ENCODE measurements at places on chromosomes 5 and 9.

GRCh38 chr5:8826508-8826907 is 719.4 kb downstream of the SEMA5A start:
- no peak for DNase-seq

DNA sequence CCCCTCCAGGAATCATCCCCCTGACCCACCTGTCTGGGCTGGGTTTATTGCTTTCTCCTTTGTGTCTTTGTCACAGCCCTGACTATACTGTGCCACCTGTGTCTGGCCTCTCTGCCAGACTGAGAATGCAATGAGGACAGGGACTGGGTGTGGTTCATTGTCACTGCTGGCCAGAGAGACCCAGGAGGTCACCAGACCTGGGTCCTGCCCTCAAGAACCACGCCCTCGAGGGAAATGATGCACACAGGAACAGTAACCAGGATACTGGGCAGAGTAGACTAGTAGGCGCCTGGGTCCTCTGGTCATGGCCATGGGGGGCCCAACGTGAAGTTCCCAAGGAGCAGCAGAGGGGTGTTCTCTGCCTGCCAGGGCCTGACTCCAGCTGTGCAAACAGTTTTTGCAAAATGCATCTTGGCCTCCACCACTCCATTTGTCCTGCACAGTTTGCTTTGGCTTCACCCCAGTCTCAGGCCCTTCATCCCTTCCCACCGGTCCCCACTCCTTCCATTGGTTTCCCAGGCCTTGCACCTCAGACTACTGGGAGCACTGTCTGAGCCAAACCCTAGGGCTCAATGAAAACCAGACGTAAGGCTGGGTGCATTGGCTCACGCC is 17.8 kb downstream of the RGS3 start:
- DNase-seq, result no peak

DNA sequence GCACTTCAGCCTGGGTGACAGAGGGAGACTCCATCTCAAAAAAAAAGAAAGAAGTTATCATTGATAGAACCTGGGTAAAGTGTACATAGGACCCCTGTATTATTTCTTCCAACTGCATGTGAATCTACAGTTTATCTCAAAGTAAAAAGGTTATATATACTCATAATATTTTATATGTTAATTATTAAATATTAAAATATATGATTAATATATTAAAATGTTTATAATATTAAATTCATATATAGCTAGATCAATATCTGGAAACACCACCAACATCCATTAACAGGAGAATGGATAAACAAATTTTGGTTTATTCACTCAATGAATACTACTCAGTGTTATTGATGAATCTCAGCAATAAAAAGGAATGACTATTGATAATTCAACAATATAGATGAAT is 19.7 kb downstream of the C5orf15 start:
- no peak for DNase-seq

GRCh38 chr9:113644321-113644720 is 180.8 kb downstream of the RGS3 start:
- DNase-seq, result no peak

- no peak for DNase-seq
Measured at GRCh38 chr5:118052503-118052902, 935.8 kb downstream of the DTWD2 start.

GRCh38 chr5:54741711-54742110 is 224.2 kb downstream of the SNX18 start:
- no peak for DNase-seq

DNA sequence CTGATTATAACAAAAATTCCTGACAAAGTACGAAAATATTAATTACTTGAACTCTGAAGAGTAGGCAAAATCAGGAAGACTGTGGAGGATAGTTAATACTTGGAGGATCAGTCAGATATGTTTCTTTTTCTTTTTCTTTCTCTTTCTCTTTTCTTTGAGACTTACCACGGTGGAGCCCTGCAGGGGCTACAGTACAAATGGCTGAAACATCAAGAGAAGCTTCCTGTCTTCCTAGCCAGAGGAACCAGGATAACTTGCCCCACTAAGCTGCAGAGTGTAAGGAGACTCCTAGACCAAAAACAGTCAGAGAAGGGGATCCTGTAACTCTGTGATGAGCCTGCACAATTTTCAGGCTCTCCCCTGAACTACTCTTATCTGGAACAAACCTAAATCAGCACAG is 324.6 kb upstream of the TYRP1 start:
- DNase-seq, result no peak

GRCh38 chr9:99105152-99106043 is 485 bp downstream of the TGFBR1 start:
- peak; percentile 90 for DNase-seq

DNA sequence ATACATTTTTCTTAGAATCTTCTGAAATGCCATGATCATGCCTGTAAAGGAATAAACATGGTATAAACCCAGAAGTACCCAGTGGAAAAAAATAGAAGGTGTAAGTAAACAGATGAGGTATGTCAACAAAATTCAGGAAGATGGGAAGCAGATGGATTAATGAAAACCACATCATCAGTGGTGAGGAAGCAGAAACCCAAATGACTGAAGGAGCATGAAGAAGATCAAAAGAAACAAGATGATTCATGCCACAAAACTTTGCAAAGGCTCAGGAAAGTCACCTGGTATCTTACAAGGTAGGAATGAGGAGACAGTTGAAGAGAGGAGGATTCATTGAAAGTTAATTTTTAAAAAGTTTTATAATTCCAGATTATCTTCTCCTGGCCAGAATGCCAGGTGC is 132.8 kb upstream of the PAPPA start:
- DNase-seq, result no peak

GRCh38 chr9:83707518-83707767 is 315 bp downstream of the UBQLN1 start:
- DNase-seq, result no peak

GRCh38 chr5:87231037-87231808 is 36.5 kb upstream of the RASA1 start:
- no peak for DNase-seq

- peak; percentile 36 for DNase-seq
Measured at GRCh38 chr5:131382407-131383395, 118.8 kb downstream of the CDC42SE2 start.

DNA sequence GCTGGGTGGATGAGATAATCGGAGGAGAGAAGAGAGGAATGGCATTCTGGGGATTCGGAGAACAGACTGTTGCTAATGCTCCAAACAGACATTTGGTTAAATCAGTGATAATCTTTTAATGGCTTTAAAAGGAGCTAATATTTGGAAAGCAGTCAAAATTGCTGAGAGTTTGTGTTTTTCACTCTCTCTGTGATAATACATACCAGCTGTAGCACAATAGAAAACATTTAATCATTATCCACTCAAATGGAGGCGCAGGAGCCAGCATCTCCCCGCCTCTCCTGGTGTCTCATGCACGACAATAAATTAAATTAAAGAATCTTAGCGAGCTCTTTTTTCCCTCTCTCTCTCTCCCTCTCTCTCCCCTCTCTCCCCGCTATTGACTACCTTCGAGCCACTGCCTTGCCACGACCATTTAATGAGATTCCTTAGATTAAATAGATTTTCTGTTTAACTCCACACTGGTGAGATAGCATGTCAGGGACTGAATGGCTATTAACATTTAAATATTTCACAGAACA is 268.6 kb upstream of the MVB12B start:
- DNase-seq, result no peak

GRCh38 chr9:92467041-92467440 is 15.3 kb downstream of the ASPN start:
- DNase-seq, result no peak

- no peak for DNase-seq
Measured at GRCh38 chr5:89668821-89669220, 740.7 kb downstream of the CETN3 start.

DNA sequence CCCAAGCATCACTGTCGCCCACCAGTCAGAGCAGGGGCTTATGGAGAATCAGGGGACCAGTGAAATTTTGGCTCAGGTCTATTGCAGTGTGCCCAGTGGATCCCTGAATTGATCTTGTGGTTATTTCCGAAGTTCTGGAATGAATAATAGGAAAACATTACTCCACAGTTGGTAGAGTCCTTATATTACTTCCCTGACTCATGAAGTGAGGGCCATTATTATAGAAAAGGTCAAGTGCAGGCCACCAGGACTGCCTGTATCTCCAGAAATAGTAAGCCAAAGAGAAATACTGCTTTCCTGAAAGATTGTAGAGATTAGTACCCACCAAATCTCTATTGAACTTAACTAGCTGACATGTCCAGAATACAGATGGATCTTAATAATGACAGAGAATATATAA is 335.0 kb downstream of the NPR3 start:
- no peak for DNase-seq

DNA sequence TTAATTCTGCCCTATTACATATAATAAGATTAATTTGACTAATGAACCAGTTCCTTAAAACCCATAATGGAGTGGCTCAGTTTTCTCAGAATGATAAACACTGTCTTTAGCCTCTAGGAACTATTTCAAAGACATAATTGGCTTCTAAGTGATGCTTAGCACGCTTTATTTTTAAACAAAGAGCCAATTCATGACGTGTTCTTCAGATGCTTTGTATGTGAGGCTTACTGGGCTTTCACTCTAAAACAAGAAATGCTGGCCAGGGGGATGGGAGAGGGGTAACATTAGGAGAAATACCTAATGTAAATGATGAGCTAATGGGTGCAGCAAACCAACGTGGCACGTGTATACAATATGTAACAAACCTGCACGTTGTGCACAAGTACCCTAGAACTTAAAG is 7.6 kb upstream of the SFXN1 start:
- no peak for DNase-seq

- no peak for DNase-seq
Measured at GRCh38 chr9:71783120-71783523, 14.8 kb upstream of the CEMIP2 start.

- no peak for DNase-seq
Measured at GRCh38 chr5:58842852-58843251, 260.0 kb downstream of the RAB3C start.

DNA sequence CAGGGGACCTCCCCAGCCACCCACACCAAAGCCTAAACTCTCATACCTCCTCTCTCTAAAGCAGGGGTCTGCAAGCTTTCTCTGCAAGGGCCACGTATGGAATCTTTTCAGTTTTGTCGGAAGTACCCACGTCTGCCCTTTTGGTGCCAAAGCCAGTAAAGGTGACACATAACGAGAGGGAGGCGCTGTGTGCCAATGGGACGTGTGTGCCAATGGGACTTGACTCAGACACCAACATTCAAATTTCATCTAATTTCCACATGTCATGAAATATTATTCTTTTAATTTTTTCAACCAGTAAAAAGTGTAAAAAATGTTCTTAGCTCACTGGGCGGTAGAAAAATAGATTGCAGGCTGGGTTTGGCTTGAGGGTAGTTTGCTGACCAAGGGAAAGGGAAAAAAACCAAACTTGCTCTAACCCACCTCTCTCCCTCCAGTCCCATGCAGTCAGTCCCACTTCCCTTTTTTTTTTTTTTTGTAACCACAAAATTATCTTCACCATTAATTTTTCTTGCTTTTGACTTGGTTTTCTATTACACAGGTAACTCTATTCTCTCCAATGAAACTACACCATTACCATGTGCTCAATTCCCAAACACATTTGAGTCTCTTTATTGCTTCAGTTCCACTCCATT is 25.5 kb downstream of the OR2V1 start:
- DNase-seq, result no peak

- no peak for DNase-seq
Measured at GRCh38 chr5:113846941-113847340, 333.4 kb downstream of the YTHDC2 start.

- DNase-seq, result no peak
Measured at GRCh38 chr5:148984345-148984744, 78.5 kb downstream of the SH3TC2 start.

- no peak for DNase-seq
Measured at GRCh38 chr9:137433349-137433915, 7.7 kb downstream of the ENTPD8 start.

- no peak for DNase-seq
Measured at GRCh38 chr9:20564650-20565049, 57.6 kb downstream of the MLLT3 start.

DNA sequence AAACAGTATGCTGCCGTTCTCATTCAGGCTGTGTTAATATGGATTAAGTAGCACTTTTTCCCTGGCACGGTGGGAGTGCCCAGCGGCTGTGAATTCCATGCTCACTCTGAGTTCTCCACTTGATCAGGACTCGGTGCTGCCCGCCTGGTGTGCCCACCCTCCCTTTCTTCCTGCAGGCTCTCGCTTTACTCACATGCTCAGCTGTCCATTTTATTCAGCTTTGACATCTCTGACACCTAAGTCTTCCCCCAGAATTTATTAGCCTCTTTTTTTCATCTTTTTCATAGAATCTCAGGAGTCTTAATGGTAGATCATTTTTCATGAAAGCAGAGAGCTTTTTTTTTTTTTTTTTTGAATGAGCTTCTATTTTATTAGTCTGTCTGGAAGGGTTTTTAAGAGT is 626.5 kb downstream of the IRX1 start:
- DNase-seq, result no peak

DNA sequence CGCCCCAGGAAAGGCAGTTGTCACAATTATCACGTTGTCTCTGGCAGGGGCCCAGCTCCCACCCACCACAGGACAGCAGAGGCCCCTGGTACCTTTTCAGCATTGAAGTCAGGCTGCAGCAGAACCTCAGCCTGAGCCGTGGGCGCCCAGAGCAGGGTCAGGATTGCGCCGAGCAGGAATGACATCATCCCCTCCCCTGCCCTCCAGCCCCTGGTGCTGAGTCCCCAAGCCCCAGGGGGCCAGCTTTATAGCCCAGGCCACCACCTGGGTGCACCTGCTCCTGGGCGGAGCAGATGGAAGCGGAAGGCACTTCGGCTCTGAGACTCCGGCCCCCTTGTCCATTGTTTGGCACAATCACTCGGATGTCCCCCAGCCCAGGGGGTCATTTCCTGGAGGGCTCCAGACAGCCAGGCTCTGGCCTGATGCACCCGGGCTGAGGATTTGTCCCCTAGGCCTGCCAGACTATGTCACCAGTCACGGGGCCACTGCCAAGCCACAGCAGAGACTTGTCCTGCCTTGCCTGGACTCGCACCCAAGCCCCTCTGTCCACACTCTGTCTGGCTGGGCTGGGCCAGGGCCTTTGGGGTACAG is at the start of gene LCN15:
TSS of gene LCN15 (minus strand) at position 218 of the 591 bp plus-strand sequence. CDS start at position 188, 30 bp downstream.
- DNase-seq, result peak; percentile 6

DNA sequence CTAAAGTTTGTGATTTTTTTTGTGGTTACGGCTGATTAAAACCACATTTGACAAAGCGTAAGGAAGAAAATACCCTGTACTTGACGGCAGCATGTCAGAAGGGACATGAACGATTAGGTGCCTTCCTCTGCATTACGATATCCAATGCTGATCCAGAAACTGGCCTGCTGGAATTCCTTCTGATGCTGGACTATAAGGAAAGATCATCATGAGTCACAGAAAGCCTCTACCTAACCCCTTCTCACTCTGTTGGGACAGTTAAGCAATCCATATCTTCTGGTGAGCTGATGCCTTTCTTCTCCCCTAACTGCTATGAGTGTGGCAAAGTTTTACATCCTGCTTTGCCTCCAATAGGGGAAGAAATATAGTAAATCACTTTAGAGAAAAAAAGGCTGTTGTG is 78.4 kb upstream of the PAPPA start:
- DNase-seq, result no peak
